Activated CD8-positive, alpha-beta memory T cell treated with anti-CD3 and anti-CD28 coated beads for 48 hours (primary cell): ENCODE measurements at places on chromosomes 1 and 21.

- no peak for DNase-seq
Measured at GRCh38 chr21:38114717-38115333, 142.0 kb upstream of the KCNJ15 start.

- DNase-seq, result no peak
Measured at GRCh38 chr1:230852959-230853358, 15.4 kb downstream of the C1orf198 start.

- no peak for DNase-seq
Measured at GRCh38 chr1:230501242-230501641, 75.1 kb upstream of the PGBD5 start.

- DNase-seq, result no peak
Measured at GRCh38 chr1:76433526-76433925, 359.0 kb downstream of the ST6GALNAC3 start.

GRCh38 chr1:40232444-40232843, 15.3 kb upstream of the TMCO2 start:
- no peak for DNase-seq

GRCh38 chr1:34460193-34460592, 283.5 kb downstream of the C1orf94 start:
- DNase-seq, result no peak

GRCh38 chr1:155026154-155026553, 7.4 kb downstream of the DCST2 start:
- no peak for DNase-seq

DNA sequence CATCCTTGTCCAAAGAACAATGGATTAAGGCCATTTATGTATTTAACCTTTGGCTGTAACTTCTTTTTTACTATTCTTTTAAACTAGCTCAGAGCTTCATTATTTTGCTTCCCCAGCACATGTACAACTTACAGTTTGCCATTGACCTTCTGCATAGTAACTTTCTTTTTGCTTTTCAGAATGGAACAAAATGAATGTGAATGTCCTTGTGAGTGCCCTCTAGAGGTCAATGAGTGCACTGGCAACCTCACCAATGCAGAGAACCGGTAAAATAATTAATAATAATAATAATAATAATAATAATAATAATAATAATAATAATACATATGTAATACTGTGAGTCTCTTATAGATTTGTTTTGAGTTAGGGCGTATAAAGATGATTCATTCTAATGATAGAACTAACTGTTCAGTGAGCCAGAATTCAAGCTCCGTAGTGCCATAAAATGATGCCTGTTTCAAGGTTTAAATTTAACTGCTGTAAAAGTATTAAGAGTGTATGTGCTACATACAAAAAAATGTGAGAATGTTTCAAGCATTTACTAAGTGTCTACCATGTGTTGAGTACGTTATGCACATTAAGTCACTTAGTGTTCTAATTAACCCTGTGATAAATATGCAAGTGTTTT, 69.0 kb upstream of the RAVER2 start:
- no peak for DNase-seq

- no peak for DNase-seq
Measured at GRCh38 chr21:45632160-45632559, 11.4 kb upstream of the PCBP3 start.
